ENCODE measurements at places on chromosomes 7 and 10. TPM values are rescaled to one million over a fixed set of nuclear protein-coding genes. Genes with fewer than 3 reads are reported as not detected.

DNA sequence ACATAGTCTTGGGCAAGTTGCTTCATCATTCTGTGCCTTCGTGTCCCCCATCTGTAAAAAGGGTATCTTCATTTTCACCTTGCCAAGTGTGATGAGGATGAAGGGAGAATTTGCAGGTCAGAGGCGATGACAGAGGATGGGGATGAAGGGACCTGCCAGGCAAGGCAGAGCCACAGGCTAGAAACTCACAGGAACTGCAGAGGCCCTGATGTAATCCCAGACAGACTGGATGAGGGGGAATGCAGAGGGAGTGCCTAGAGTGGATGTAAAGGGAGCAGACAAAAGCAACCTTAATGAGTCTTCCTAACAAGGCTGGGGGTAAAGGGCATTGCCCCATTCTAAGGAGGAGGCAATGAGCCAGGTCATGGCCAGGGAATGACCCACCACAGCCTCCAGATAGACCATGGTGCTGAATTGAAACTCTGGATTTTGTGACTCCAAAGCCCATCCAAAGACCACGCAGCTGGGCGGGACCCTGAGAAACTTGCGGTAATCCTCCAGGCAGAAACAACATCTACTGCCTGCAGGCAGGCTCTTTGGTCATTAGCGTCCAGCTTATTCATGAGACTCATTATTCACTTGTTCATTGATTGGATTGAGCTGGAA lies 1.9 kb downstream of the ANTXRL start:
- no peak for DNase-seq

Gene CAV1
- total RNA-seq: 576 TPM

- DNase-seq: no peak
These were observed 2.8 kb upstream of the SLC29A3 start for GRCh38 chr10:71316056-71316785.

Gene PSTK
- total RNA-seq: 5.0 TPM

Gene KAZALD1
- 27.0 TPM for total RNA-seq

- DNase-seq: no peak
These were observed 149.8 kb downstream of the AMPH start for GRCh38 chr7:38481401-38481800.

Data from urinary bladder (tissue), 4 donors.